ENCODE measurements at places on chromosomes 16 and 17. TPM values are rescaled to one million over a fixed set of nuclear protein-coding genes. Genes with fewer than 3 reads are reported as not detected.

The NACA2 gene
- polyA plus RNA-seq = 0.15 TPM

The ST6GALNAC1 gene
- polyA plus RNA-seq = not detected

The SCN4A gene
- 0.06 TPM for polyA plus RNA-seq

The TRPV2 gene
- 7.9 TPM for polyA plus RNA-seq

The TBC1D28 gene
- not detected for polyA plus RNA-seq

The SRL gene
- not detected for polyA plus RNA-seq

The MILR1 gene
- 0.75 TPM for polyA plus RNA-seq

The KRTAP2-4 gene
- polyA plus RNA-seq = not detected

The MPP2 gene
- polyA plus RNA-seq = 3.1 TPM

The SOX15 gene
- polyA plus RNA-seq = 0.49 TPM

The GSG1L gene
- not detected for polyA plus RNA-seq

The KRT27 gene
- polyA plus RNA-seq = not detected

The KRTAP3-2 gene
- polyA plus RNA-seq = not detected

The JUP gene
- polyA plus RNA-seq = 9.4 TPM

The PRDM7 gene
- not detected for polyA plus RNA-seq

The RAB34 gene
- 307 TPM for polyA plus RNA-seq

The FBXW10B gene
- polyA plus RNA-seq = 1.3 TPM

The RHBDL1 gene
- polyA plus RNA-seq = 0.74 TPM

The TP53TG3B gene
- not detected for polyA plus RNA-seq

The TACO1 gene
- polyA plus RNA-seq = 23.5 TPM

The RCVRN gene
- not detected for polyA plus RNA-seq

The MC1R gene
- 4.6 TPM for polyA plus RNA-seq

The TP53TG3 gene
- not detected for polyA plus RNA-seq

The NXPH3 gene
- 5.0 TPM for polyA plus RNA-seq

The AGRP gene
- not detected for polyA plus RNA-seq

The MT1A gene
- polyA plus RNA-seq = 0.82 TPM

The AANAT gene
- not detected for polyA plus RNA-seq

The EVPLL gene
- not detected for polyA plus RNA-seq

The CBLN1 gene
- not detected for polyA plus RNA-seq

The CPSF4L gene
- 0.13 TPM for polyA plus RNA-seq

The ATP2A1 gene
- polyA plus RNA-seq = 0.38 TPM

The SPATA20 gene
- polyA plus RNA-seq = 27.7 TPM

The AIPL1 gene
- polyA plus RNA-seq = not detected

The SHISA9 gene
- polyA plus RNA-seq = not detected

The USP6 gene
- polyA plus RNA-seq = not detected

The TOB1 gene
- 16.1 TPM for polyA plus RNA-seq

The KATNIP gene
- 16.9 TPM for polyA plus RNA-seq

The MTSS2 gene
- polyA plus RNA-seq = 86.4 TPM

The WSCD1 gene
- 1.0 TPM for polyA plus RNA-seq

The ASGR2 gene
- not detected for polyA plus RNA-seq

The PRR35 gene
- polyA plus RNA-seq = not detected

The ATP2A3 gene
- polyA plus RNA-seq = 1.1 TPM

The CPHXL gene
- not detected for polyA plus RNA-seq

The GLTPD2 gene
- not detected for polyA plus RNA-seq

The CALB2 gene
- 0.16 TPM for polyA plus RNA-seq

The SEPTIN1 gene
- 0.22 TPM for polyA plus RNA-seq

The CETP gene
- 0.04 TPM for polyA plus RNA-seq

The UTS2R gene
- polyA plus RNA-seq = not detected

The ZPBP2 gene
- not detected for polyA plus RNA-seq

The ATP2C2 gene
- polyA plus RNA-seq = not detected

The KCNAB3 gene
- polyA plus RNA-seq = 1.9 TPM

The KRT25 gene
- polyA plus RNA-seq = not detected

The CD300LB gene
- not detected for polyA plus RNA-seq

The ACACA gene
- polyA plus RNA-seq = 32.4 TPM

The CUEDC1 gene
- polyA plus RNA-seq = 48.5 TPM

The HOXB8 gene
- polyA plus RNA-seq = not detected

The TMED6 gene
- 0.13 TPM for polyA plus RNA-seq

The LITAFD gene
- not detected for polyA plus RNA-seq

The RASL10B gene
- 3.2 TPM for polyA plus RNA-seq
